SJSA1 (cell line): ENCODE measurements at places on chromosomes 5 and 9. TPM values are rescaled to one million over a fixed set of nuclear protein-coding genes. Genes with fewer than 3 reads are reported as not detected.

CYLC2 gene
- not detected in 2 replicates for total RNA-seq

PCAT7 gene
- total RNA-seq: 0.19 and 0.82 TPM in 2 replicates

PIP5K1B gene
- not detected in 2 replicates for total RNA-seq

TXNDC8 gene
- total RNA-seq: not detected in 2 replicates

RNF183 gene
- not detected in 2 replicates for total RNA-seq

NKD2 gene
- total RNA-seq: 0.37 TPM in 1 of 2 replicates, not detected in the other

RNF14 gene
- total RNA-seq: 134 and 152 TPM in 2 replicates

BRINP1 gene
- total RNA-seq: not detected in 2 replicates

ACTBL2 gene
- total RNA-seq: not detected in 2 replicates

GRXCR2 gene
- 0.21 TPM in 1 of 2 replicates, not detected in the other for total RNA-seq

GRIN1 gene
- not detected in 2 replicates for total RNA-seq

TICAM2 gene
- 13.6 and 22.1 TPM in 2 replicates for total RNA-seq
